CD4-positive, alpha-beta T cell treated with Interferon gamma for 1 hour (primary cell): ENCODE measurements at places on chromosomes 2 and 18.

DNA sequence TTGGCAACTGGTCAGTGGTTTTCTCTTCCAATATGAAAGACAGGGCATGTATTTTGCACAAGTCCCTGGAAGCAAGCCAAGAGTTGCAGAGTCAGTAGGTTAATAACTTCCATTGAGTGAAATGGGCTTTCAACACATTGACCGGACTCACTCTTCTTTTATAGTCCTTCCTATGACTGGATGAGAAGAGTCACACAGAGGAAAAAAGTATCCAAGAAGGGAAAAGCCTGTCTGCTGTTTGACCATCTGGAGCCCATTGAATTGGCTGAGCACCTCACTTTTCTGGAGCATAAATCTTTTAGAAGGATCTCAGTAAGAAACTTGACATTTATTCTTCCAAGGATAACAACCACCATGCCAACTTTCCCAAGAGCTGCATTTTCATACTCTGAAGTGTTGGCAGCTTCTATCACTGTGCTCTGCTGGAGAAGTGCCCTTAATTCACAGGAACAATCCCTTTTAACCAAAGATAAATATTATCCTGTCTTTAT, 45.4 kb downstream of the RASGRP3 start:
- DNase-seq, result no peak

GRCh38 chr2:60154142-60154541, 399.3 kb downstream of the BCL11A start:
- DNase-seq, result no peak

DNA sequence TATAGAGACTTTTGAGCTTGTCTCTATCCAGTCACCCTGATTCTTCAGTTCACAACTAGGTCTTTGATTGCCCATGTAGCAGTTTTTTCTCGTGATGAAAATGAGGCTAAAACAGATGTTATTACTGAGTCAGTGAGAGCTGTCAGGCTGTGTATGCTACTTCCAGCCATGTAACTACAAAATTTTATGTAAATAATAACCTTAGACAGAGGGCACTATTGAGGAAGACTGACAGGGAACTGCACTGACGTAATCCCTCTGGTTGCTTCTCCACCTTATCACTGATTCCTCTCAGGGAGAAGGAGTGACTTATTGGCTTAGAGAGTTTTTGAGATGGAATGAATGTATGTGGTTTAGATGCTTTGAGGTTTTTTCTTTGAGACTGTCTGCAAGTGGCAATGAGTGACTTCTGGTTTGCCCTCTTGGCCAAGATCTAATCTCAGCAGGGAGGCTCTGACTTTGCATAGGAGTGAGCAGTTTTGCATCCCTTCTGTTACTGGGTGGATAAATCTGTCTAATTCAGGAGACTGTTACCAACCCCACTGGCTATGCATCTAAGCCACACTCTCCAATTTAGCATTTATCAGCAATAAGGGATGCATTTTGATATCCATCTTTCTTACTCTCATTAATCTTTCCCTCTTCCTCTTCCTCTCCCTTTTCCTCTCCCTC, 555.2 kb upstream of the FANCL start:
- no peak for DNase-seq

DNA sequence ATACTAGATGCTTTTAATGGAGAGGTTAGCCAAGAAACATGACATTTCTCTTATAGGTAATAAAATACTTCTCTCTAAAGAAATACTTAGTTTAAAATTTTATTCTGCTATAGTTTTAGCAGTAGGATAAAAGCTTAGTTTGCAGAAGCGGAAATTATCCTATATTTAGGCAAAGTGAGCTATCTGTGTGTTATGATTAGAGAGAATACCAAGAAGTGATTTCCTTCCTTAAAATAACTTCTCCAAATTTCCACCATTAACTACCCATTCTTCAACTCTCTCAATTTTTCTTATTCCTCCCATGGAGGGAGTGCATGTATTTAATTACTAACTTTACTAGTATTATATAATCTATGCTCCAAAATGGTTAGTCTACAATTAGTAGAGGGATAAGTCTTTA, 15.8 kb upstream of the IL1RL1 start:
- no peak for DNase-seq

GRCh38 chr2:19409046-19409445, 50.6 kb upstream of the OSR1 start:
- no peak for DNase-seq

GRCh38 chr18:31225668-31226067, 63.0 kb upstream of the DSC1 start:
- DNase-seq, result no peak

- no peak for DNase-seq
These were observed 64.6 kb downstream of the NEB start for GRCh38 chr2:151669585-151670081.

DNA sequence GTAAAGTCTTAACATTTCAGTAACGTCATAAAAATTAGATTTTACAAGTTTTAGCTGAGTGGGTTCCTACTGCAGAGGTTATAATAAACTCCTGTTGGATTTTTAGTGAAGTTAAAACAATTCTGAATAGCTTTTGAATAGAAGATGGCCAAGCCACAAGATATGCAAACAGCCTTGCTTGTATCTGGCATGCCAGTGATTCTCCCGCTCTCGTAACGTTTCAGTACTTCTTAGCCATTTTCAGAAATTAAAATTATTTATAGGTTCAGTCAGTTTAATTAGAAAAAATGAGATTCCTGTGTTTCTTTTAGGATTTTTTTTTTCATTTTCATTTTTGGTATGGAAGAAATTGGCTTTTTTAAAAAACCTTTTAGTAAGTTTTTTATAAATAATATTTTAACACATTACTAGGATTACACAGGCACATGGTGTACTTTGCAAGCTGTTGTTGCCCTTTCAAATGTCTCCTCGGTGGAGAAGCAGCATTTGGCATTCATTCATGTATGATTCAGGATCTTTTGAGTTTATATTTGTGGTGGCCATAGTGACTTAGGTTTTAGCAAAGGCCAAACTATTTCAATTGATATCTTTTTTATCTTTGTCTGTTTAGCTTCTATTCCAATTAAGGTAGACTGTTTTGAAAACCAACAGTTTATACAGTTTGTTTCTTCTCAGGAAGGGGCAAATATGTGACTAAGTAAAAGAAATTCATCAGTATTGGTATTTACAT, 30.6 kb upstream of the RND3 start:
- DNase-seq, result no peak

DNA sequence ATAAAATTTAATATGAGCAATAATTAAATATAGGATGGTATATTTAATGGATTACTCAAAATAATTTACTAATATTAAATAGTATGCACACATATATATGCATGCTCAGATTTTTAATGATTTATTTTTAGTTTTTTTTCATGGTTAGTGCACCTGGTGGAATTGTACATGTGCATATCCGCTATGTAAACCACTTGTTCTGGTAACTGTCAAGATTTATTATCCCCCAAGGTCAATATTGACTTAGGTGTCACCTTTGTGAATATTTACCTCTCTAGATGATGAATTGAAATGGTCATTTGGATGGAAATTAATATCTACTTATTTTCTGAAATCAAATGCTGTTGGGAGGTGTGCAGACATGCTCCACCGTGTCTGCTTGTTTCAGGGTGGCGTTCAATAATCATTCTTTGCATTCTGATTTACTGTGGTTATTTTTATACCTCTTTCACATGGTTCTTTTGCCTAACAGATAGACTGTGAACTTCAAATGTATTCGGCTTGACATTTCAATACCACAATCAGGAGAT, 14.7 kb downstream of the CNTNAP5 start:
- DNase-seq, result no peak

GRCh38 chr2:217552081-217552480, 450.7 kb downstream of the TNS1 start:
- DNase-seq, result no peak

- DNase-seq, result no peak
These were observed 2.5 kb downstream of the SNED1 start for GRCh38 chr2:241000831-241001321.

- no peak for DNase-seq
These were observed 14.8 kb downstream of the COL5A2 start for GRCh38 chr2:189164746-189165145.

DNA sequence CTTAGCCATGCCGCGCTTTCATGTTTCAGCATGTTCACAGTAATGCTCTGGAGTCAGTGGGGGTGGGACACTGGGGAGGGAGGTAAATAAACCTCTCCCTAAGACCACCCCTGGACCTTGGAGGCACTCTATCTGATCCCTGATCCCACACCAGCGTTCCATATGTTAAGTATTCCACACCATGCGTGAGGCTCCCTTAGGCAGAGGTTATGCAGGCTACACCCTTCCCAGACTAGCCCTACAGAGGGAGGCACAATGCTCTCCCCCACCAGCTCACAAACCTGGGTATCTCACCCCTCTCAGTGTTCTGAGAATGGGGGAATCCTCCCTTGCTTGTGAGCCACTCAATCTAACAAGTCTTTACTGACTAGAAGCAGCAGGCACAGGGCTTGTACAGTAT, 1610.4 kb upstream of the ZEB2 start:
- DNase-seq, result no peak

DNA sequence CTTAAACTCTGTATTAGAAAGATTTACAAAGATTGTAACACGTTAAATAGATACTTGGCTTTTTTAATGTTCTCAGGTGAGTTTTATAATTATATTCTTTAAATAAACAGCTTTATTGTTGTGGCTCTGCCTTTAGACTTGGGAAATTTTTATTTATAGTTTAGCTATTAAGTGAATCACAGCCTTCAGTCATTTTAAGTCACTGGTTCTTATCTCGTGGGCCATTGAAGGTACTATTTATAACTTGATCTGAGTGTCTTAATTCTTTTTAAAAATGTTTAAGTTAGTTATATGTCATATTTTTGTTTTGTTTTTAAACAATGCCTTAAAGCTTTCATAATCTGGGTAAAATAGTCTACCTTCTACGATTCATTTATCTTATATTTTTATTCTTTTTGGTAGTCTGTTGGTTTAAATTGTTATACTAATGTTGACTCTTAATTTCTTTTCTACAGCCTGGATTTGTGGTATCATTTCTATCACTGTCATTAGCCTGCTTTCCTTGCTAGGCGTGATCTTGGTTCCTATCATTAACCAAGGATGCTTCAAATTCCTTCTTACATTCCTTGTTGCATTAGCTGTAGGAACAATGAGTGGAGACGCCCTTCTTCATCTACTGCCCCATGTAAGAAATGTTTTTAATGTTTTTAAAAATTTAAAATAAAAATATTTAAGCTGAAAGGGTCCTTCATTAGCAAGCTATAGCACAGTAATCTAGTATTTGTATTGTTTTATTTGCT, 49.3 kb downstream of the SLC39A10 start:
- DNase-seq, result no peak

DNA sequence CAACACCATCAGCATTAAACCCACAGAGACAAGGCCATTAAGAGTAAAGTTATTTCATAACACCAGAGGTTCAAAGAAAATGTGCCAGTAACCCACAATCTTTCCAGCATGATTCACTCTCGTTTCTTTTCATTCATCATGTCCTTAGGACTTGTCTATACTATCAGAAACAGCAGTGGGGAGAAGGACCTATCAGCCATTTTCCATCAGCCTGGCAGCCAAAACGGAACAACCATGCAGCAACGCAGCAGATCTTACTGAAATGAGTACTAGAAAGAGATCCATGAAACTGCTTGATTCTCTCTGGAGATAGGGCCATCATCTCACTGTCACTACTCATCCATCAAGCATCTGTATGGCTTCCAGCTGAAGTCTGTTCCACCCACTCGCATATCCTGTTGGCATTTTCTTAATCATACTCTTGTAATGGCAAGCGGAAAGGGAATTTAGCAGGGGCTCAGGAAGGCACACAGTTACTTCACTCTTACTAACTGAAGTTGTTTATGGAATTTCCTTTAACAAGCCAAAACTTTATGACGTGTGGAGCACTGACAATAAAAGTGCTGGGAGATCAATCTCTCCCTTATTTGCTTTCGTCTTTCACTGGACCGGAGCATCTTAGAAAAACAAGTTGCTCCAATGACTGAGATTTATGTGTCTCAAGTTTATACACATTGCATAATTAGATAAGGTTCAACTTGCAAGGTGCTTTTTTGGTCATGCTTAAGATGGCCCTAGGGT, 69.7 kb downstream of the EPHA4 start:
- DNase-seq, result no peak

DNA sequence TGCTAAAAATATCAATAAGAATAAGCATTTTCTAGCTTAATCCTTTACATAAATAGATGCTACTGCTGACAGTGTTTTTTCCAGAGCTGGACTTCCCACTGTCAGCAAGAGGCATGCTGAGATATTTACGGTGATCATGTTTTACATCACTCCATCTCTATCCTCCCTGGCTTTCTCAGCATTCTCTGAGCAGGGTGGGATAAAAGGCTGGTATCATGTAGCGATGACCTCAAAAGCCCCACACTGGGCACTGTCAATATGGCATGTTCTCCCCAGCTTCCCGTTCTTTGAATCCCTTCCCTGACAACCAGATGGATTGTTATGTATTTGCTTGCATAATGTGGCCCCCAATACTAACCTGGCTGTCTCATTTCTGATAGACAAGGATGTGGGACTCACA, 83.2 kb upstream of the EPHA4 start:
- DNase-seq, result no peak

DNA sequence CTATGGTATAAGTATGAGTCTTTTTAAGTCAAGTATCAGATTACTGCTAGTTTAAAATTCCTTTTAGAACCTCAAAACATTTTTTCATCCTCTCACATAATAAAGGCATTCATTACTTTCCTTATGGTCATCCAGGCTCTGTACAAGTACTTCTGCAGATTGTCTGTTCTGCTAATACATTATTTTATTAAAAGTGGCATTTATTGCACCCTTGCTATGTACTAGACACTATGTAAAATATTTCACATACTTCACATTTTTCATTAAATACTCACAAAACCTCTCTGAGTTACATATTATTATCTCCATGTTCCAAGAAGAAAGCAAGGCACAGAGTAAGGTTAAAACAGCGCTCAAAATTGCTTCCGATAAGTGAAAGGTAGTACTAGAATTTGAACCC, 84.1 kb downstream of the RAPH1 start:
- DNase-seq, result no peak

DNA sequence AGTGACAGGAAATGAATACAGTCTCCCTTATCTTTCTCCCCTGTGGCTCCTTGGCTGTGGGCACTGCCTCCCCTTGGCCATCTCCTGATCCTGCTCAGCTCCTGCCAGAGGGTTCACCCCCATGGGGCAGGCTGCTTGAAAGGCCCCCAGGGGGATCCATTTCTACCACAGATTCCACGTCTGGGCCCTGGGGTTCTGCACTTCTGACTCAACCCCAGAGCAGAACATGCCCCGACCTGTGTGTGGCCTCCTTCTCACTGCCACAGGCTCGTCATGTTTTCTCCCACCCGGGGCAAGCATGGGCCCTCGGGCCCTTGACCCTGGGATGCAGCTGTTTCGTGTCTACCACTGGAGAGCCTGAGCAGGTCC, 122.2 kb downstream of the ACKR3 start:
- no peak for DNase-seq

DNA sequence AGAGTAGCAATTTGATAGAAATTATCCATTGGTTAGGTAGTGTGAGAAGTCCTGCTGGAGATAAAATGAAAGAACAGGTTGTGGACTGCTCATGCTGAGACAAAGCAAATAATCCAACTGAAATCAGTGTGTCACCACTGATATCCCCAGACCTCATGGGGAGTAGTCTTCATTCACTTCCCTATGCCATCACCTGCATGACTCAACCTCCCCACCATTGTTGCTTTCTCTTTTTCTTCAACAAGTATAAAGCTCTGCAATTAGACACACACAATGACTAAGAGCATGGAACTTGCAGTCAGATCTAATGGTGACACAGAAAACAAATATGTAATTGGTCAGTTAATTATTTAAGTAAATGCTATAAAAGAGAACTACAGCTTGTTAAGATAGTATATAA, 475.3 kb downstream of the RIT2 start:
- no peak for DNase-seq
